Kidney epithelial cell (primary cell): ENCODE measurements at places on chromosomes 2 and 18. TPM values are rescaled to one million over a fixed set of nuclear protein-coding genes. Genes with fewer than 3 reads are reported as not detected.

- no peak for DNase-seq
Measured at GRCh38 chr2:172600557-172601008, 44.7 kb downstream of the PDK1 start.

GRCh38 chr2:240991378-240992263 is 6.8 kb upstream of the SNED1 start:
- DNase-seq: peak; percentile 98

- no peak for DNase-seq
Measured at GRCh38 chr2:10647441-10647840, 42.3 kb downstream of the NOL10 start.

Gene SCG2
- total RNA-seq: 0.08 TPM in 1 of 2 replicates, not detected in the other

DNA sequence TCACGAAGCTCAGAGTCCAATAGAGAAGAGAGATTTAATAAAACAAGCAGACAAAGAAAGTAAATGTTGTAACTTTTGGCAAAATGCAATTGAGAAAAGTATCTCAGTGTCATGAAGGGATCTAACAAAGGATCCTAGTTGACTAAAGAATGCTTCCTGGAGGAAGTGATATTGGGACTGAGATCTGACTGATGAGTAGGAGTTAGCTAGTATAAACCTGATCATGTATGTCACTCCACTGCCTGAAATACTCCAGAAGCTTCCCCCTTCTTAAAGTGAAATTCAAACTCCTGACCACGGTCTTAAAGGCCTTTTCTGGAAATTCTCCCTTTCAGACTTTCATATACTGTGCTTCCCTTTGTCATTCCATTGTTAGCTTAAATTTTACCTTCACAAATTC is 1102.4 kb upstream of the ZEB2 start:
- no peak for DNase-seq

DNA sequence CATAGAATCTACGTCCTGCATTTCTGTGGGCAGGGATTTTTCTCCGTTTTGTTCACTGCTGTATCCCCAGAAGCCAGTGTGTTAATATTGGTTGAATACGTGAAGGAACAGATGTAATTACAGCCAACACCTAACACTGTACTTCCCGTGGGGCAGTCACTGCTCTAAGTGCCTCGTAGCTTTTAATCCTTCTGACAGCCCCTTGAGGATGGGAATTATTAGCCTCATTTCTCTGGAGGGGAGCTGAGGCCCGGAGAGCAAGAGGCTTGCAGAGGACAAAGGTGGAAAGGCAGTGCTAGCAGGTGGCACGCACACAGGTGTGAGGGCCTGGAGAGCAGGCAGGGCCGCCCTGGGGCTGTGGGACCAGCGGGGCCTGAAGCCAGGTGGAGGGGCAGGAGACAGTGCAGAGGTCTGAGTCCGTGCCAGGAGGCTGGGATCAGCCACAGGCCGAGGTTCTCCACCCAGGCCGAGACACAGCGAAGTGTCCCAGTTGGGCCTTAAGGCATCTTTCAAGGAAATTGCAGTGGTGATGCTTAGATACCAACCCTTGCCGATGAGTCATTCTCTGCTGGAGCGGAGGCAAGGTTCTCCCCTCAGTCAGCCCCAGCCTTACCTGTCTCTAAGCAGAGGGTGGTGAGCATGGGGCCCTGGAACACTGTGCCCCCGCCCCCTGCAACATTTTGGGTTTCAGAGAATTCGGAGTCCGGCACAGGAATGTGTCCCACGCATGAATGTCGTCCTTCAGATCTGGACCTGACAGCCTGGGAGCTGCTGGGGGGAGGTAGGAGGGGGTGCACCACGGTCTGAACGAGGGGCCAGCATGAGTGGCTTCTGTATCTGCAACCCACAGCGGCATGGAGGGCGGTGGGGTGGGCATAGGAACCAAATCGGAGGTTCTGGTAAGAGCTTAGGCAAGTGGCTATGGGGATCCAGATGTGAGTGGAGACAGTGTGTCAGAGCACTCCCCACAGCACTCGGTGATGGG is 122.6 kb downstream of the GBX2 start:
- no peak for DNase-seq

GRCh38 chr2:227370092-227370491 is 9.0 kb downstream of the TM4SF20 start:
- no peak for DNase-seq

GRCh38 chr2:11342551-11343367 is 1.7 kb downstream of the ROCK2 start:
- DNase-seq: no peak

Gene CAPN14
- total RNA-seq: 0.58 and 1.4 TPM in 2 replicates

DNA sequence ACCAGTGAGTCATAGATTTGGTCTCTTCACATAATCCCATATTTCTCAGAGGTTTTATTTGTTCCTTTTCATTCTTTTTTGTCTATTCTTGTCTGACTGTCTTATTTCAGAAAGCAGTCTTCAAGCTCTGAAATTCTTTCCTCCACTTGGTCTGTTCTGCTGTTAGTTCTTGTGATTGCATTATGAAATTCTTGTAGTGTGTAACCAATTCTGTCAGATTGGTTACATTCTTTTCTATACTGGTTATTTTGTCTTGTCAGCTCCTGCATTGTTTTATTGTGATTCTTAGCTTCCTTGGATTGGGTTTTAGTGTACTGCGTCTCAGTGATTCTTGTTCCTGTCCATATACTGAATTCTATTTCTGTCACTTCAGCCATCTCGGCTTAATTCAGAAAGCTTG is 18.6 kb downstream of the EHBP1 start:
- DNase-seq: no peak

Gene TMEM18
- total RNA-seq: 33.6 and 37.1 TPM in 2 replicates

Gene HRH4
- 0.07 TPM in 1 of 2 replicates, not detected in the other for total RNA-seq

- DNase-seq: no peak
Measured at GRCh38 chr2:193334401-193334800, 1139.7 kb upstream of the TMEFF2 start.

DNA sequence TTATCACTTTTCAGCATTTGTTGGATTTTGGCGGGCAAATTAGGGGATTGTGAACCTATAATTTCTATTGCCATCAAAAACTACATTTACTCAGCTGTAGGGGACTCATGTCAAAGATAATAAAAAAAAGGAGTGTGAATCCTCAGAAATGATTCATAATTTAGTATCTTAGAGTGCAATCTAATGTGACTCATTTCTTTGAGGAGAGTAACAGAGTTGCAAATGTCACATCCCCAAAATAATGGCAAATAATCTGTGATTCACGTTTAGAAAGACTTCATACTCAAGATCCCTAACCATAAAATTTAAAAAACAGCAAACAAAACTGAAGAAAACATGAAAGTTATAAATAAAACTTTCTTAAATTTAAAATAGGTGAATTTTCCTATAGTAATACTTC is 373.0 kb downstream of the CDH2 start:
- no peak for DNase-seq

Gene VIT
- not detected in 2 replicates for total RNA-seq

- no peak for DNase-seq
Measured at GRCh38 chr2:149597050-149597667, 9.6 kb upstream of the MMADHC start.

Gene ONECUT2
- 0.46 and 0.48 TPM in 2 replicates for total RNA-seq

Gene PKDCC
- total RNA-seq: 6.6 and 8.5 TPM in 2 replicates
